CD4-positive, alpha-beta memory T cell (primary cell): ENCODE measurements at places on chromosomes 6 and 20.

GRCh38 chr6:160358225-160359119, 10.3 kb downstream of the SLC22A3 start:
- no peak for DNase-seq

GRCh38 chr6:106688177-106688951, 59.0 kb downstream of the QRSL1 start:
- DNase-seq: no peak

DNA sequence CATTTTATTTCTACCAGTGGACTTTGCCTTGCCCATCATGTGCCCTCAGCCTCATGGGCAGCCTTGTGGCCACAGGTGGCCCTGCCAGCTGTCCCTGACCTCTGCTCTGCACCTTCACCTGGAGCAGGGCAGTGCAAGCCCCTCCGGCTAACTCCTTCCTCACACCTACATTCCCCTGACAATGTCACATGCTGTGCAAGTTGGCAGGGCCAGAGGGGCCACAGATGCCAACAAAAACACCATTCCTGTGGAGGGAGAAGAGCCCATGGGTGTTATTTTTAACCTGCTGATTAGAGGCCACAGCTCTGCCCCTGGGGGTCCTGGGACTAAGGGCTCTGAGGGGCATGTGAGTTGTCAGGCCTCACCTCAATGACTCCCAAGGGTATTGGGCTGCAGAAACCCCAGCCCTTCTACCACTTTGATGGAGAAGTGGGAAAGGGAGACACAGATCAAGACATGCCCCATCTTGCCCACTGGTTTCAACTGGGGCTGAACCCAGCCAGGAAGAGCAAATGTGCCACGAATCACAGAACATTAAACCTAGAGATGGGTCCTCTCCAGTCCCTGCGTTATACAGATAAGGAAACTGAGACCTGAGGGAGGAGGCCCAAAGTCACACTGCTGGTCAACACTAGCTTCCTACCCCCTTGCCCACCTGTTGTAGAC, 65.0 kb downstream of the MRPL14 start:
- DNase-seq: no peak

- DNase-seq: no peak
These were observed 22.5 kb downstream of the PLAGL2 start for GRCh38 chr20:32184961-32185603.
